ENCODE measurements at places on chromosomes 2 and 18.

GRCh38 chr2:60644951-60645350 is 91.5 kb upstream of the BCL11A start:
- no peak for DNase-seq

GRCh38 chr2:187081461-187081860 is 232.5 kb upstream of the ZSWIM2 start:
- no peak for DNase-seq

DNA sequence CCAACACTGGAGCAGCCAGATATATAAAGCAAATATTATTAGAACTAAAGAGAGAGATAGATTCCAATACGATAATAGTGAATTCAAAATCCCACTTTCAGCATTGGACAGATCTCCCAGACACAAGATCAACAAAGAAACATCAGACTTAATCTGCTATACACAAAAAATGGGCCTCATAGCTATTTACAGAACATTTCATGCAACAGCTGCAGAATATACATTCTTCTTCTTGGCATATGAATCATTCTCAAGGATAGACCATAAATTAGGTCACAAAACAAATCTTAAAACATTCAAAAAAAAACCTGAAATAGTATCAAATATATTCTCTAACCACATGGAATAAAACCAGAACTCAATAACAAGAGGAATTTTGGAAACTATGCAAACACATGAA is 23.8 kb upstream of the BAZ2B start:
- no peak for DNase-seq

DNA sequence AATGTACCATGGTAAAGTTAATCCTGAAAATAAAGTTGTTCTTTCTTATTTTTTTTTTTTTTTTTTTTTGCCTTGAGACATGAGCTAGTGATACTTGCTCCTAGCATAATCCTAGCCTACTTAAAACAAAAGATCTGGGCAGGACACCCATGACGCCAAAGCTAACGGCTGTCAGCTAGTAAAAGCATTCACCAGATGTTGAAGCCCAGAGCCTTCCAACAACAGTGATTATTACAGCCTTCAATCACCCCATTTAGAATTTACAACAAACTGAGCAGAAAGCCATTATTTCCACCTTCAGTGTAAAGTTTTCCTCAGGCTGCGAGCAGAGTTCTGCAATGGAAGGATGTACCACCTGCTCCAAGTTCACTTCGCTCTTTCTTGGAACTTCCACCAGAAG is 259.5 kb downstream of the SP3 start:
- no peak for DNase-seq

- no peak for DNase-seq
Measured at GRCh38 chr2:23065936-23066335, 319.0 kb upstream of the KLHL29 start.

DNA sequence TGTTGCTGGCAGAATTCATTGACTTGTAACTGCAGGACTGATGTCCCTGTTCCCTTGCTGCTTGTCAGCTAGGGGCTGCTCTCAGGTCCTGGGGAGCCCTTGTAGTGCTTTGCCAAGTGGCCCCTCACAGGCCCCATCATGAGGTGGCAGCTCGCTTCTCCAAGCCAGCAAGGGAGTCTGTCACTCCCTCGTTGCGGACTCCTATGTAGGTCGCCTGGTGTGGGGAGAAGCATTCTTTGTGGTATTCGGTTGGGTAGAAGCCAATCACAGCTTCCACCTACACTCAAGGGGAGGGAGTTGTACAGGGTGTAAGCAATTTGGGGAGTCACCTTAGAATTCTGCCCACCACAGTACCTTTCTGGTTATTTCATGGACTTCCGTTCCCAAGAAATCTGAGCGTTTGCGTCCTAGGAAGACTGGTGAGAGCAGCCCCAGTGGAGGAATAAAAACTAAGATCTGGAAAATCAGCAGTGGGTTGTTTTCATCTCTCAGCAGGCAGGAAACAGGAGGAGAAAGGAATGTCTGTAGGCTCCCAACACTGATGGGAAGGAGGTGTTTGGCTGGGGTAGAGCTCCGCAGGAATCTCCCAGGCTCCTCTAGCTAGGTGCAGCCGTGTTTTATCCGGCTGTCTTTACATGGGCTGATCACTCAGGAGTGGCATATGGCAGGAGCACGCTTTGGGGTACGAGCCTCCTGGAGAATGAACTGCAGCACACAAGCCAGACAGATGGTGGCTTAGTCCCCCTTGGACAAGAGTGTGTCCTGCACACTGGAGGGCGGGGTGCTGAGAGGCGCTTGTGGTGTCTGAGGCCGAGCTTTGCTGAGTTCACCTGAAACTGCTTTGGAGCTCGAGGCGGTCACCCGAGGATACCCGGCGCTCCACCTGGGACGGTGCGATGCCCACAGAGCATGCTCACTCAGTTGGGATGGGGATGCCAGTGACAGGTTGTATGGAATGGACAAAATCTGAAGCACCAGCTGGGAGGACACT is 58.3 kb downstream of the LDLRAD4 start:
- DNase-seq, result no peak

- DNase-seq, result no peak
Measured at GRCh38 chr2:36820942-36821605, 124.6 kb downstream of the VIT start.

GRCh38 chr2:144582651-144583380 is 62.9 kb upstream of the ZEB2 start:
- peak; percentile 88 for DNase-seq

- DNase-seq, result no peak
Measured at GRCh38 chr2:36982467-36982866, 16.1 kb upstream of the STRN start.

- no peak for DNase-seq
Measured at GRCh38 chr2:37306024-37306423, 18.6 kb downstream of the PRKD3 start.

- no peak for DNase-seq
Measured at GRCh38 chr18:75131381-75132000, 77.4 kb downstream of the PTGR3 start.

DNA sequence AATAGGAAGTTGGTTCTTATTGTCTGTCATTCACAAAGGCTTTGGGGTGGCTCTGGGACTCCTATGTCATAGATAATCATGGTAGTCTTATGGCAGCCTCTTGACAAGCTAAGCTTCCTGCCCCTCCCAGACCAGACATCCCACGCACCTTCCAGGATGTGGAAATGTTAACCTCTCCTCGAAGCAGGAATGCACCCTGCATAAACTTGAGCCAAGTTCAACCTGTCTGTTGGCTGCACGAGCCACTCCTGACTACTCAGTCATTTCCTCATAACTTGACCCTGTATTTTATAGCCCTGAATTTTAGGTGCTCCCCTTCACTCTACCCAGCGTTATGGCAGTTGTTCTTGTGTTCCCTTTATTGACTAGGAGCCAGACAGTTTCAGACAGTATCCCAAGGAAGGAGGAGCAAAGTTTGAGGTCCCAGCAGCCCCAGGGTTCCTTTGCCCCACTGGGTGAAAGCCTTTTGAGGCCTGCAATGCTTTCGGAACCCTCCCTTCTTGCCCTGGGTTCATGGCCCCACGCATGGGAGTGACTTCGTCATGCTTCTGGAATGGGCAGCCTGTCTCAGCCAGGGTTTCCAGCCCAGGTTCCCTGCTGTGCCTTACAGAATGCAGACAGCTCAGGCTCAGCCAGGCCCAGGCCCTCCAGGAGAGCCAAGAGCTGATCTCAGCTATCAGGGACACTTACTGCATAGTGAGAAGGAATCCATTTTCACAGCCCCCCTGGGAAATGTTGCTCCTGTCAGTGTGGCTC is 15.6 kb upstream of the INO80C start:
- no peak for DNase-seq

DNA sequence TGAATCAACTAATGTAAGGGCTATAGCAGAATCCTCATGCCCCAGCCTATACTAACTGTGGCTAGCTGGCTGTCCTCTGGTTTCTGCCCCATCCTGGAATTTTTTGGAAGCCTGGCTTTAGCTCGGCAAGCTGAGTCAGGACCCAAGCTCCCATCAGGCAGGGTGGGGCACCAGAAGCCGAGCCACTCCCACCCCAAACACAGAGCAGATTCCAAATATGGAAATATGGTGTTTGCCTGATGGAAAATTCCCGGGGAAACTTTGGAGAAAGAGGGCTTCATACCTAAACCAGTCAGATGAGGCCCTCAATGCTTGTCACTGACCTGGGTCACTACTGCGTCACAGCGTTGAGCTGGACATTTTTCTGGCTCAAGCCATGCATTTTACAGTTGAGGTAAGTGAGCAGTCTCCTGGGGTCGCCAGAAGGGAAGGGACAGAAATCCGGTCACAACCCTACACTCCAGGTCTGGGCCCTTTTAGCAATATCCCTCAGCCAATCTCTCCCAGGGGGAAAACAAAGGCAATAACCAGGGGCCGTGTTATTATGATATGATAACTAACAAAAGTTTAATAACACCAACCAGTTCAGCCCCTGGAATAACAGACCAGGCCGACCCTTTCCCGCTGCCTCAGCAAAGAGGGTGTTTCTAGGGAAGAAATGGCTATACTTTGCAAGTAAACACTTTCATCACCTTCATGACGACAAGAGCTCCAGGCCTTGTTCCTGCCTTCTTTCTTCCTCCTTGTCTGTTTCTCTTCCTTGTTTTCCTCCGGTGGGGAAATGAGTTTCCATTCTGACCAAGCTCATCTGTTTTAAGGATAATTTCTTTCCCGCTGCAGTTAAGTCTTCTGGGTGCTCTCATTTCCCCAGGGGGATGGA is 37.7 kb downstream of the PSD4 start:
- DNase-seq, result no peak

DNA sequence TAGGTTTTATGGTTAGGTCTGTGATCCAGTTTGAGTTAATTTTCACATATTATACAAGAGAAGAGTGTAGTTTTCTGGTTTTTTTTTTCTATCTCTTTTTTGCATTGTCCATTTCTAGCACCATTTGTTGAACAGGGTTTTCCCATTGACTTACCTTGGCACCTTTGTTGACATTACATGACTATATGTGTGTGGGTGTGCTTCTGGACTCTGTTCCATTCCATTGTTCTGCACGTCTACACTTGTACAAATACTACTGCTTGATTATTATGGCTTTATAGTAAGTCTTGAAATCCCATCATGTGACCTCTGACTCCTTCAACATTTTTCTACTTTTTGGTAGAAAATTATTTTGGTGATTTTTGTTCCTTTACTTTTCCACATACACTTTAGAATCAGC is 38.7 kb downstream of the UBE2F start:
- DNase-seq, result no peak

GRCh38 chr2:230694241-230694640 is 18.4 kb upstream of the CAB39 start:
- no peak for DNase-seq

DNA sequence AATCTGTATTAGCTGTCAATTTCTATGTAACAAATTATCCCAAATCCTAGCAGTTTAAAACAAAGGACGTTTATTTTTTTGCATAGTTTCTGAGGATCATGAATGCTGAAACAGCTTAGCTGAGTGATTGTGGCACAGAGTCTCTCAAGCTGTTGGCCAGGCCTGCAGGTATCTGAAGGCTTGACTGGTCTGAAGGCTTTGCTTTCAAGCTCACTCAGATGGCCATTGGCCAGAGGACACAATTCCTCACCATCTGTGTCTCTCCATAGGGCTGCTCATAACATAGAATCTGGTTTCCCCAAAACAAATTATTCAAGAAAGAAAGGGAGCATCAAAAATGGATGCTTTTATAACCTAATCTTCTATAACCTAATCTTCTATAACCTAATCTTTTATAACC is 33.7 kb downstream of the UNC80 start:
- no peak for DNase-seq

DNA sequence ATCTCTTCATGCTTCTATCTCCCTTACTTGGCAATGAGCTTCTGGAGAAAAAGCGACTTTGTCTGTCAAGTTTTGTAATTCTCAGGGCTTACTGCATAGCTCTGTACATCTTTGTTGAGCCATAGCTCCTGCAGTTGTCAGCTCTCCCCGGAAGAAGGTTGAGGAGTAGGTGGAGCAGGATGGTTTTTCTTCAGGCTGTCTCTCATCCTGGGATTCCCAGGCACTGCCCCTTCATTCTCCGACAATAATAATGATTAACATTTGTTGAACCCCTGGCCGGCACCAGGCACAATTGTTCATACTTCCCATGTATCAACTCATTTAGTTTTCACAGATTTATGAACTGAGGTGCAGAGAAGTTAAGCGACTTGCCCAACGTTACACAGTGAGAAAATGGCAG is 23.5 kb upstream of the RHOB start:
- no peak for DNase-seq

DNA sequence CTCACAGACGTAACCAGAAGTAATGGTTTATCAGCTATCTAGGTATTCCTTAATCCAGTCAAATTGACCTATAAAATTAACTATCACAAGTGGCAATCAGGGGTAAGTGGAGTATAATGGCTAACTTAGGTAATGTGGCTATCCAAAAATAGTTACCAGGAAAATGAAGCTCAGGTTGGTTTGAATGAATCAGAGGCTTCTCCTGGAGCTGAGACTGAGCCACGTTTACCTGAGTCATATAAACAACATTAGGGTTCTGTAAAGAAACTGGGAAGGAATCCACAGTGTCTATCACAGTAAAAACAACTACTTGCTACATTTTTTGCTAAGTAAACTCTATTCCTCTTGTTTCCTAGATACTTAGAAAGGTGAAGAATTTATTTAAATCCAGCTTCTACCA is 236.0 kb upstream of the SPHKAP start:
- DNase-seq, result no peak

- DNase-seq, result no peak
Measured at GRCh38 chr2:152537081-152537651, 180.1 kb downstream of the PRPF40A start.

- DNase-seq, result no peak
Measured at GRCh38 chr2:170425281-170425751, 247.4 kb downstream of the MYO3B start.

GRCh38 chr2:163345795-163346573 is 389.8 kb downstream of the FIGN start:
- no peak for DNase-seq

- DNase-seq, result no peak
Measured at GRCh38 chr18:49024804-49025421, 74.1 kb upstream of the SMAD7 start.

- no peak for DNase-seq
Measured at GRCh38 chr2:9002313-9002636, 1.2 kb downstream of the MBOAT2 start.

GRCh38 chr2:144890828-144891227 is 370.9 kb upstream of the ZEB2 start:
- no peak for DNase-seq
